Aorta (tissue), 5 donors: ENCODE measurements at places on chromosomes 6 and 20. TPM values are rescaled to one million over a fixed set of nuclear protein-coding genes. Genes with fewer than 3 reads are reported as not detected.

- no peaks in the 10 kb centered on the region for H3K4me1 ChIP-seq
- no peaks in the 10 kb centered on the region for H3K27me3 ChIP-seq
- no peak overlapping the region for H3K4me3 ChIP-seq
- DNase-seq, result no peak
Observed at GRCh38 chr6:74459260-74459659, 746.6 kb downstream of the COL12A1 start.

GRCh38 chr6:166772518-166772917, 145.5 kb upstream of the RPS6KA2 start:
- no peak overlapping the region for H3K27ac ChIP-seq
- DNase-seq, result no peak
- H3K4me3 ChIP-seq, result no peak overlapping the region
- H3K27me3 ChIP-seq, result no peaks in the 10 kb centered on the region

DNA sequence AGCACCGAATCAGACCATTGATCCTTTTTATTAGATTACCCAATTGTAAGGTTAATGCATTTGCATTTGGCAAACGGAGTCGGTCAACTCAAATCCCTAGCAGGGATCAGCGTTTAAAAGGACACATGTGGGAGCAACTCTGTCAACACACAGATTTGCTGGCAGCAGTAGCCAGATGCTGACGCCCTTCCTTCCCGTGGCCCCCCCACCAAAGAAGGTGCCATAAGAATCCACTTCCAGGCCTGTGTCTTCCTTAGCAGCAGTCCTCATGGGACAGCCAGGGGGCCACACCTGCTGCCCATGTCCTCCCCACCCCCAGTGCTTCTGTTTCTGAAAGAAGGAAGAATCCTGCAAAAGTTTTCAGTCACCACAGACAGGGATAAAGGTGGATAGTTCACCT, 24.5 kb upstream of the MAFB start:
- H3K4me3 ChIP-seq, result no peak overlapping the region
- H3K27ac ChIP-seq, result no peak overlapping the region
- no peaks in the 10 kb centered on the region for H3K27me3 ChIP-seq
- H3K36me3 ChIP-seq, result no peaks in the 10 kb centered on the region
- DNase-seq, result no peak

- no peak overlapping the region for H3K27ac ChIP-seq
- no peaks in the 10 kb centered on the region for H3K36me3 ChIP-seq
- H3K4me1 ChIP-seq, result no peaks in the 10 kb centered on the region
Observed at GRCh38 chr20:16575390-16576140, 2.3 kb upstream of the KIF16B start.

DNA sequence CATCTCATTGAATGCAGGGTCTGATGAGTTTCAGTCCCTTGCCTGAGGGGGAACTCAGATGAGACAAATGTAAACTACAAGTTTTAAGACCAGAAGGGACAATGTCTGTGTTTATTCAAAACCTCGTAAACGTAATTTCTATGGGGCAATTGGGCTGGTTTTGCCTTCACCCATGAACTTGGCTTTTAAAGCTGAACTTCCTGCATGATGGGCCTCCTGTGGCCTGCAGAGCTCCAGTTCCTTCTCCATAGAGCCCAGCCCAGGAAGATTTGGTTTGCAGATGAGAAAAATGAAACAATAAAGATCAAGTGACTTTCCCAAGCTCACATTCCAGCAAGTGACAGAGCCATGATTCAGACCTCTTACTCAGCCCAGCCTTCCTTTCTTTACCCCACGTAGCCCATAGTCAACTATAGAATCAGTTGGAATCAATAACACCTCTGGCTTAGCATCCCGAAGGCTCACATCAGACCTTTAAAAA, 612.3 kb downstream of the UTRN start:
- no peak overlapping the region for H3K4me3 ChIP-seq
- H3K4me1 ChIP-seq, result no peaks in the 10 kb centered on the region
- no peaks in the 10 kb centered on the region for H3K27me3 ChIP-seq
- no peak overlapping the region for H3K27ac ChIP-seq
- H3K36me3 ChIP-seq, result no peaks in the 10 kb centered on the region

GRCh38 chr20:53360852-53361251, 232.8 kb downstream of the ZNF217 start:
- H3K4me3 ChIP-seq, result no peak overlapping the region
- no peaks in the 10 kb centered on the region for H3K4me1 ChIP-seq
- DNase-seq, result no peak
- no peaks in the 10 kb centered on the region for H3K36me3 ChIP-seq
- no peaks in the 10 kb centered on the region for H3K27me3 ChIP-seq

DNA sequence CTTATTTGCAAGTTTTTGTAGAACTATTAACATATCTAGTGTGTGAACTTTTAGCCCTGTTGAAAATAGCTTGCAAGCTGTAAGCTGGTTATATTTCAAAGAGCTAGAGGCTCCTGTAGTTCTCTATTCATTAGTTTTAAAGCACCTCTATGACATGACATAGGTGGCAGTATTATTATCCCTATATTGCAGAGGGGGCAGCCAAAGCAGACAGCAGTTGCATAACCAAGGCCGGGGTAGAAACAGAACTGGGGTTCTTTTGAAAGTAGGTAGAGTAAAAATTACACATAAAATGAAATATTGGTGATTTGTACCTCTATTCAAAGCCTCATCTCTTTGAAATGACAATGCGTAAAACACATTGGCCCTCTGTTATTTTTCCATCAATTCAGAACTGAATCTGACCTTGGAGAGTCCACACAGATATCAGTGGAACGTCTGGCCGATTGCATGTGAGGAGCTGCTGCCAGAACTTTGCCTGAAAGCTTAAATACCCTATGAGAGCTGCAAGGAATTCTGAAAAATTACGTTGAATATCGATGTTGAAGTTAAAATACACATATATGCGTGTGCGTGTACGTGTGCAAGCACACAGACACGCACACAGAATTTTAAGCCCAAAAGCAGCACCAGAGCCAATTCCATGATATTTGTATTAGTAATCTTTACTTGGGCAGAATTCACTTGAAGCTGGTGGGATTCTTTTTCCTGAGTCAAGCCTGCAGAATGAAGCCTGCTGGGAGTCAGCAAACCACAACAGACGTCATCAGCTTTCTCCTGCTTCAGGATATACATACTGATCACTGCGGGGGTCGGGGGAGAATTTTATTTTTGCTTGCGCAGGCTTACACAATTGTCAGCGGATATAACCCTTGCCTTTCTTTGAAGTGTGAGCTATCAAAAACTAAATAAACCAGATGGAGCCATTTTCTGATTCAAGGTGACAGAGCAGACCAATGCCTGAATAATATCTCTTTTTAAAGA, 163.2 kb downstream of the PDE7B start:
- DNase-seq, result no peak
- peaks cover 1% of the 10 kb centered on the region for H3K27me3 ChIP-seq
- H3K36me3 ChIP-seq, result no peaks in the 10 kb centered on the region
- H3K4me1 ChIP-seq, result no peaks in the 10 kb centered on the region
- no peak overlapping the region for H3K27ac ChIP-seq
- no peak overlapping the region for H3K4me3 ChIP-seq

DNA sequence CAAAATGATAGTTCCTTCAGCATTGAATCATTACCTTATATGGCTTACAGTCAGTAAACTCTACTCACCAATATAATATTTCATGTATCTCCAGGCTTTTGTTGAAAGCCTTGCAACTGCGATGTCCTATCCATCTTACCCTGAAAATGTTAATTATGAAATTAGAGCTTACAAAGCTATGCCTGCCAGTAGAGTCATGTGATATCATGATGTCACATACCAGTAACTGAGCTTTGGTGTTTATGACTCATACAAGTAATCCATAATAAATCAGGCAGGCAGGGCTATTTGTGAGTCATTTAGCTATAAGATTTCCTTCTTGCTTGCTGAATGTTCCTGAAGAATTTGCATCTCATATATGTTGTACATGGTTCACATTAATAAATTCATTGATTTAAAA, 44.9 kb upstream of the FAM83B start:
- H3K36me3 ChIP-seq, result no peaks in the 10 kb centered on the region
- no peaks in the 10 kb centered on the region for H3K4me1 ChIP-seq
- DNase-seq, result no peak
- H3K4me3 ChIP-seq, result no peak overlapping the region
- H3K27ac ChIP-seq, result no peak overlapping the region

DNA sequence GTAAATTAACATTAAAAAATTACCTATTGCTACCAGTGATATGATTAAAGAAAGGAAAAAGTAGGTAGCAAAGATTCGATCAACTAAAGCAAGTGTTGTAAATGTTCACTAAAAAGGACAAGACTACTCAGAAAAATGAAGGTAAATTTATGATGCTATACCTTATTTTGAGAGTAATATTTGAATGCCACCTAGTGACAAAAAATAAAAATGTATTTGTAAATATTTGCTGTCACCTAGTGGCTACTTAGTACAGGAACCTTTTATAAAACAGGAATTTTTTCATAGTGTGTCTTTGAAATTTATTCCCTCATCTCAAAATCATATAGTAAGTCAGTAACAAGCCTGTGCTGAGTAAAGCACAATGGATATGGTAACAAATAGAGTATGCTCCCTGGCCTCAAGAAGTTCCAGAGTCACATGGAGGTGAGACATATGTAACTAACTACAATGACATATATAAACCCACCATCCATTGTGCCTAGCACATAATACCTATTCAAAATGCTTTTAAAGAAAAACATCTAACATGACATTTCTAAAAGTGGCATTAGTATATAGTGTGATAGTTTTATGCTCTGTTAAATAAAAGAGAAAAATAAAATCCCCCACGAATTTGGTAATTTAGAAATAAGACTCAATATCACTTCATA, 193.1 kb upstream of the SIM1 start:
- H3K27ac ChIP-seq, result no peak overlapping the region
- H3K4me1 ChIP-seq, result no peaks in the 10 kb centered on the region
- no peak overlapping the region for H3K4me3 ChIP-seq
- H3K27me3 ChIP-seq, result no peaks in the 10 kb centered on the region

GRCh38 chr6:111342913-111343312, 140.1 kb downstream of the REV3L start:
- no peaks in the 10 kb centered on the region for H3K4me1 ChIP-seq
- no peaks in the 10 kb centered on the region for H3K36me3 ChIP-seq
- no peak overlapping the region for H3K4me3 ChIP-seq
- no peaks in the 10 kb centered on the region for H3K27me3 ChIP-seq
- no peak overlapping the region for H3K27ac ChIP-seq

DNA sequence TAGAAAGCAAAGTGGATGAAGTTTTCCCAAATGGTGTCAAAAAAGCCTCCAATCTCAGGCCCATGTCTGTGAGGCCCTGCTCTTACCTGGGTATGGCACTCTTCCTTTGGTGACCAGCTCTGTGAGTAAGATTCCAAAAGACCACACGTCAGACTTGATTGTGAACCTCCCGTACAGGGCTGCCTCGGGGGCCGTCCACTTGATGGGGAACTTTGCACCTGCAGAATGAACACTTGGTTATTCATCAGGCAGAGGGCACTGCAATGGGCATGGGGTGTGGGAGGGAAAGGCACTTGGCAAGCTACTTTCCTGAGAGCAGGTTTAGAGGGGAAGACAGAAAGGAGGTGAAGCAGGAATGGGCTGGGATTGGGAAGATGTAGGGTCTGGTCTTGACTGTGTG, 68.7 kb upstream of the TRAF3IP2 start:
- no peaks in the 10 kb centered on the region for H3K27me3 ChIP-seq
- no peak overlapping the region for H3K27ac ChIP-seq
- H3K4me1 ChIP-seq, result peaks cover 1% of the 10 kb centered on the region
- no peak overlapping the region for H3K4me3 ChIP-seq
- DNase-seq, result no peak

- no peaks in the 10 kb centered on the region for H3K27me3 ChIP-seq
- no peaks in the 10 kb centered on the region for H3K4me1 ChIP-seq
- no peak overlapping the region for H3K4me3 ChIP-seq
- no peaks in the 10 kb centered on the region for H3K36me3 ChIP-seq
- DNase-seq, result no peak
Observed at GRCh38 chr6:131638013-131638412, 911 bp downstream of the ENPP3 start.

DNA sequence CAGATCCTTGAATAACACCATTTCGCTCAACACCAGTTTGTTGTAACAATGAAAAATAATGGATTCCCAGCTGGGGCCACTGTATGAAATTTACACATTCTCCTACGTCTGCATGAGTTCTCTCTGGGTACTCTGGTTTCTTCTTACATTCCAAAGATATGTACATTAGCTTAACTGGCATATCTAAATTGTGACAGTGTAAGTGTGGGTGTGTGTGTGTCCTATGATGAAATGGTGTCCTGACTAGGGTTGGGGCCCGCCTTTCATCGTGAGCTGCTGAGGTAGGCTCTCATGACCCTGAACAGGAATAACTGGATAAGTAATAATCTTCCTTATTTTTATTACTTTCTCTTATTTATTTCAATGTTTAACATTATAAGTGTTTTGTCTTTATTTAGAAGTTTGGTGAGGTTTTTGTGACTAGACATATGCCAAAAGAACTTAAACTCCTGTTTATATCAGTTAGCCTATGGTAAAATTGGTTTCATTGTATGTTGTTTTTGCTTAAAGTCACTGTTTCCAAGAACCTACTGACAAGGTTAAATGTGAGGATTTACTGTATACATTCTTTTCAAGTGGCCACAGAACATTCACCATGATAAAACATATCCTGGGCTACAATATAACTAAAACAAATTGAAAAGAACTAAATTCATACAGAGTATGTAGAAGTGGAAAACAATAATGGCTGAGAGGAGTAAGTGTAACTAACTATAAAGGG, 42.4 kb downstream of the RBL1 start:
- H3K4me1 ChIP-seq, result no peaks in the 10 kb centered on the region
- H3K27me3 ChIP-seq, result no peaks in the 10 kb centered on the region
- H3K36me3 ChIP-seq, result peaks cover 4% of the 10 kb centered on the region
- no peak for DNase-seq
- no peak overlapping the region for H3K4me3 ChIP-seq

DNA sequence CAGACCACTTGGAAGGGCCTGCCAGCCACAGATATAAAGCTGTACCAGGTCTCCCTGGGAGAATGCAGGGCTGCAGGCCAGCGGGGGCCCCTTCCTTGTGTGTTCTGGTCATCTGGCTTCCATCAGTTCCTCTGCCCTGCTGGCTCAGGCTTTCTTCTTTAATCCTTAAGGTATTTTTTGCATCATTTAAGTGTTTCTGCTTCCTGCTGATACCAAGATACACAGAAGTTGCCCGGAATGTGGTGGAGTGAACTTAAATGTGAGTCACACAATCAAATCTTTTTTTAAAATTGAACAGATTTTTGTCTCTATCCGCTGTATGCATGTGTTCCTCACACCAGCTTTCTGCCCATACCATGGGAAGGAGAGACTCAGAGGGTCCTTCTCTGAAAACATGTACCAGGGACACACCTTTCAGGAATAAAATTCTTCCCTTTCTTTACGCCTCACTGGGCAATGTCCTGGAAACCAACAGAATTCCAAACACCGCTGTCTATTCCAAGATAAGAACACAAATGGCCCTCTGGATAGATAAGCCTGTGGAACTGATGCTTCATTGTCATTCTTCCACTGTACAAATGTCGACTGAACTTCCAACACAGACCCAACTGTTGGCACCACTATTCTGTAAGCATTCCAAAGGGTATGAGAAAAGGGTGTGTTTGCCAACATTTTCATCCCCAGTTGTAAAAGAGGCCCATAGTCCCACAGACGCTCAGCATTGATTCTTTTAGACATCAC, 206.2 kb upstream of the MYLIP start:
- peak; percentile 56 for DNase-seq
- H3K27ac ChIP-seq, result no peak overlapping the region
- no peaks in the 10 kb centered on the region for H3K36me3 ChIP-seq
- H3K4me1 ChIP-seq, result peaks cover 3% of the 10 kb centered on the region
- no peak overlapping the region for H3K4me3 ChIP-seq
- no peaks in the 10 kb centered on the region for H3K27me3 ChIP-seq

Gene ATF6B
- total RNA-seq, result 56.2 TPM

Gene SIRPB2
- total RNA-seq, result 27.3 TPM
